ENCODE measurements at places on chromosomes 7 and 10.

DNA sequence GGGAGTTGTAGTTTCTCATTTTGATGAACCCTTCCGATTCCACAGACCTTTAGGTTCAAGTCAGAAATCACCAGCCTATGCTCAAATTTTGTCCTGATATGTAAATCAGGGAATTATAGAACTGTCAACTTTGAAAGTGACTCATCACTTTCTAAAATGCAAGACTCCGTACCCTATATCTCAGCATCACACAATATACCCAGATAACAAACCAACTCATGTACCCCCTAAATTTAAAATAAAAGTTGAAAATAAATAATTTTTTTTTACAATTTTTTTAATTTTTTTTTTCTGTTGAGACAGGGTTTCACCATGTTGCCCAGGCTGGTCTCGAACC is 393 bp upstream of the ARHGAP19 start:
- DNase-seq = no peak

- no peak for DNase-seq
Observed at GRCh38 chr10:7957591-7957990, 96.9 kb upstream of the GATA3 start.

DNA sequence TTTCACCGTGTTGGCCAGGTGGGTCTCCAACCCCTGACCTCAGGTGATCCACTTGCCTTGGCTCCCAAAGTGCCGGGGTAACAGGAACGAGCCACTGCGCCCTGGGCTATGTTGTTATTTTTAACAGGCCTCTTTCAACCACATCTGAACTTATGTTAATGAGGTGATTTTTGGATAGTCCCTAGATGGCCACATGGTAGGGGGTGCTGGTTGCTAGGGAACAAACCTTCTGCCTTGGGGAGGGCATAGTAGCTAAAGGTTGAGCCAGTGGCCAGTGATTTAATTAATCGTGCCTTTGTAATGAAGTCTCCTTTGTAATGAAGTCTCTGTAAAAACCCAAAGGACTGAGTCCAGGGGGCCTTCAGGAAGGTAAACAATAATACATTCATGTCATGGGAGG is 9.1 kb downstream of the COMTD1 start:
- no peak for DNase-seq

- no peak for DNase-seq
Observed at GRCh38 chr7:150666412-150666811, 19.1 kb upstream of the GIMAP2 start.

DNA sequence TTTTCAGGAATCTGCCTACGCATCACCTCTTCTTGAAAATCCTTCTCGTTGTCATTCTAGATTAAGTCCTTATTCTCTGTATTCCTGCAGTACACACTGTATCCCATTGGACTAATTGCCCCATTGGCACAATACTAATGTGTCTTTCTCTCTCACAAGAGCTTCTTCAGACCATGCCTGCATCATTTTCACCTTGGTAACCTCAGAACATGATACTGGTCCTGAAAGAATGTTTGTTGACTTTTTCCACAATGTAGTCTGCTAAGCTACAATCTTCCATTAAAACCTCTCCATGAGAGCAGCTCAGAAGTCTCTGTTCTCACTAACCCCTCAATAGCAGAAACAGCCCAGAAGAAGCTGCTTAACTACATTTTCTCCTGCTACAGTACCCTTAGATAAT is 270.7 kb downstream of the PCDH15 start:
- no peak for DNase-seq

DNA sequence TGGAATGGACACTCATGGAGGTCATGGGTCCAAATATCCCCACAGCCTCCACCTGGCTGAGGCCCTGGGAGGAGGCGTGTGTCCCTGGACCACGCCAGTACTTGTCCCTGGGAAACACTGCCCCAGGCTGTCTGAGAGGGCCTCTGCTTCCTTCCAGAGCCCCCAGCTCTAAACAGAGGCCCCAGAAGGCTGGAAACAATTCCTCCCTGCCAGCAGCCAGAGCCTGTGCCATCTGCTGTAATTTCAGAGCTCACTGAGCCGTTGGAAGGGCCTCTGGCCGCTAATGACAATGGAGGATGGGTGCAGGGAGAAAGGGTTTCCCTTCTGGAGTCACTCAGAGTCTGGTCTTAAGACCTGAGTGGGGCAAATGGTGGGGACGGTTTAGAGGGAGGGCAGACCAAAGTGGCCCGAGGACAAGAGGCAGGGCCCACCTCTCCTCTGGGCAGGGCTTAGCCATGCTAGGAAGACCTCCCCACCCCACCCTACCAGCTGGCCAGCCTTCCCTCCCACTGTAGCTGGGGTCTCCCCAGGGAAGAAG is 7.1 kb downstream of the CHAT start:
- DNase-seq = no peak

Measured in endothelial cell of umbilical vein (primary cell).